ENCODE measurements at places on chromosomes 3 and 15. TPM values are rescaled to one million over a fixed set of nuclear protein-coding genes. Genes with fewer than 3 reads are reported as not detected.

DNA sequence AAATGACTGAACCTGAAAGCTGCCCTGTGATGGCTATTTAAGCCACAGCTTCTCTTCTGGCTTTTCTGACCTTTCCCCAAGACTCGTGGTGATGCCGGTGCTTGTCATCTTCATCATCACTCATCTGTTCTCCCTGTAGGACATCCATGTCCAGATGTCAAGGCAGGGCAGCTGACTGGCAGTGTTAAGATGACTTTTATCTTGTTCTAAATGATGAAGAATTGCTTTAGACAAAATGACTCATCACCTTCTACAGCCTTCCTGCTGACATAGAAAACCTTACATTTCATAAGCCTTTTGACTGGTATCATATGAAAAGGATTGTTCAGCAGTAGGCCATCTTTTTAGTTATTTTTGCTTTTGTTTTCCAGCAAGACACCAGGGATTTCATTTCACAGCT lies 67.0 kb upstream of the GPR149 start:
- DNase-seq = no peak

DNA sequence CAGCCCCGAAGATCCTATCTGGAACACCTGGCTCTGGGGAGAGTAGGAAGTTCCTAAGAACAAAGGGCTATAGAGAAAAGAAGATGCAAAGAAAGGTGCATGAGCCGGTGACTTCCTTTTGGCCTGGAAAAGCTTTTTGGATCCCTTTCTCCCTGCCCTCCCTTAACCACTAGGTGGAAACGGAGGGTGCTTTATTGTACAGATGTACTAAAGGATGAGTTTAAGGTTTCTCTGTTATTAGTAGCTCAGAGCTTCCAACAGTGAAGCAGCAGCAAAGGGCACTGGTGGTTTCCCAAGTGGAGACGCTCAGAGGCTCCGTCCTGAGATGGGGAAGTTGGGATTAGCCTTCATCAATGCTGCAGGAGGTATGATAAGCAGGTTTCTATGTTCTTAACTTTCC lies 5.9 kb upstream of the ADGRG7 start:
- no peak for DNase-seq

GRCh38 chr3:171504376-171504775 lies 44.2 kb upstream of the TNIK start:
- no peak for DNase-seq

- DNase-seq = no peak
Observed at GRCh38 chr3:27545061-27545460, 60.9 kb upstream of the SLC4A7 start.

Gene WNT5A
- total RNA-seq = 152 TPM

Gene EXD1
- not detected for total RNA-seq

DNA sequence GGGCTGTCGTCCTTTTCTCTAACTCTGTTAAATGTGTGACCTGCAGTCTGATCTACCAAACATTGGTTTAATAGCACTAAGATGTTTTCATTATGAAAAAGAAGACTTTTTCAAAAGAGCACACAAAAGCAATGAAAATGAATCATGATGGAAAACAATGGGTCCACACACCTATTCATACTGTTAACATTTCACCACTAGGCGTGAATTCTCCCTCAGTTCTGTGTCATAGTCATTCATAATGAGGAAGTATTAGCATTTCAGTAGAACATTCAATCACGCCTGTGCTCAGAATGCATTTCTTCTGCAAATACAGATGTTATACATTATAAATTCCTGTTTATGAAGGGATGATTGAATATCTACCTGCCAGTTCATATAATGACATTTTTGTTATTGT lies 35.9 kb downstream of the EIF4E3 start:
- DNase-seq = no peak

DNA sequence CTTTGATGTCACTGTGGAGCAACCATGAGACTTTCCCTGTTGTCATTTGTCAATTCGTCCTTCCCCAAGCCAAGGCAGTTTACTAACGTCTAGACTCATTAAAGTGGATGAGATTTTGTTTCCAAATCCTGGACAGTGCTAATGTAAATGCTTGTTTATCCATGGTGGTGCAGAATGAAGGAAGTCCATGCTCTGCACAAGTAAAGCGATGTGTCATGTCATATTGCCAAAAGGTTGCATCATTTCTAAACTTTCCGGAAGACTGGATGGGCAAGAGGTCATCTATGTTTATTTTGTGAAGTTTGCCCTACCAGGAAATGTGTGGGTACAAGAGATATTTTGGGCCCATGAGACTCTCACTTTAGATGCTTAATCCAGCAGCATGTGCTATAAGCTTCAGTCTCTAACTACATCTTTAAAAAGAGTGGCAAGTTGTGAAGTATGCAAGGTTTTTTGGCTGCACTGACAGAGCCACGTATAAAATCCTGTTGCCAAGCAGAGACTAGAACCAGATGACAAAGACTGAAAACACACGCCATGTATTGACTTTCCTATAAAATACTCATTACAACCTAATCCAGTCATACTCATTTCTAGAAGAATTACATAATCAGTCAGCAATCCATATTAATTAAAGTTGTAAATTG lies 72.1 kb upstream of the FNDC3B start:
- DNase-seq = no peak

- DNase-seq = no peak
Observed at GRCh38 chr3:106617276-106617675, 748.5 kb upstream of the CBLB start.

GRCh38 chr15:84721371-84721770 lies 5.4 kb upstream of the SEC11A start:
- DNase-seq = no peak

Gene CMTM8
- 5.7 TPM for total RNA-seq

Gene GPR62
- 0.57 TPM for total RNA-seq

DNA sequence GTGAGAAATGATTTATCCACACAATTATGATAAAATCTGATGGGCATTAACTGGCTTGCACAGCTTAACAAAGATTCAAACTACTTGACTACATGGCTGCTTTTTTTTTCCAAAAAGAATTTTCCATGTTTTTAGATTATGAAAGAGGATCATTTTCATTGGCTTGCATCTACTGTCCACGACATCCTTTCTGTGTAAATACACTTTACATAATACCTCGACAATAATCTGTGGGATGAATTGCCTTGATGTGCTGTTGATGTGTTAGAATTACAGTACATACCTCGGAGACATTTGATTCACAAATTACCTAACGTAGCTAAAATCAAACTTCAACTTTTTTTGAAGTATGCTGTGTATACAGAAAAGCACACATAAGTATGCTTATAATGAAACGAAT lies 104.4 kb downstream of the PPP2R3A start:
- no peak for DNase-seq

Gene GOLGA8Q
- total RNA-seq = 2.3 TPM

Gene KLF15
- 18.9 TPM for total RNA-seq

Gene ACTC1
- total RNA-seq = 29.7 TPM

- no peak for DNase-seq
Observed at GRCh38 chr3:157167371-157168042, 7.6 kb upstream of the CCNL1 start.

DNA sequence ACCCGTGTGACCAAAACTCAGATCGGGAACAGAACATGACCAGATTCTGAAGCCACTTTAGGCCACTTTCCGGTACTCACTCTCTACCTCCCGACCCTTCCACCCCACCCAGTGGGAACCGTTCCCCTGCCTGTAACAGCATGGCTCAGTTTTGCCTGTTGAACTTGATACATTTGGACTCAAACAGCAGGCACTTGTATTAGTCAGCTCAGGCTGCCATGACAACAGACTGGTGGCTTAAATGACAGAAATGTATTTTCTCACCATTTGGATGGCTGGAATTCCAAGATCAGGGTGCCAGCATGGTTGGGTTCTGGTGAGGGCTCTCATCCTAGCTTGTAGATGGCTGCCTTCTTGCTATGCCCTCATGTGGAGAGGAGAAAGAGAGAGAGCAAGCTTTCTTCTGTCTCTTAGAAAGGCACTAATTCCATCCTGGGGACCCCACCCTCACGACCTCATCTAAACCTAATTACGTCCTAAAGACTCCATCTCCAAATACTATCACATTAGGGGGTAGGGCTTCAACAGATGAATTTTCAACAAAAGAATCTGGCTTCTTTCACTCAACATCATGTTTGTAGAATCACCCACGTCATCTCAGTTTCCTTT lies 9.3 kb upstream of the SSUH2 start:
- no peak for DNase-seq

Gene NDUFB5
- 109 TPM for total RNA-seq
